Activated CD4-positive, CD25-positive, alpha-beta regulatory T cell treated with anti-CD3 and anti-CD28 coated beads, Interleukin-2, amount 50 U/mL, for 24 hours (primary cell): ENCODE measurements at places on chromosomes 2 and 18.

- no peak for ATAC-seq
Measured at GRCh38 chr2:20603791-20604190, 47.1 kb downstream of the HS1BP3 start.

- ATAC-seq, result no peak
Measured at GRCh38 chr2:127649100-127649611, 3.2 kb downstream of the GPR17 start.

- ATAC-seq, result no peak
Measured at GRCh38 chr18:21762181-21762772, 21.7 kb downstream of the MIB1 start.

GRCh38 chr2:111005307-111005706 is 115.4 kb upstream of the BCL2L11 start:
- ATAC-seq, result no peak

DNA sequence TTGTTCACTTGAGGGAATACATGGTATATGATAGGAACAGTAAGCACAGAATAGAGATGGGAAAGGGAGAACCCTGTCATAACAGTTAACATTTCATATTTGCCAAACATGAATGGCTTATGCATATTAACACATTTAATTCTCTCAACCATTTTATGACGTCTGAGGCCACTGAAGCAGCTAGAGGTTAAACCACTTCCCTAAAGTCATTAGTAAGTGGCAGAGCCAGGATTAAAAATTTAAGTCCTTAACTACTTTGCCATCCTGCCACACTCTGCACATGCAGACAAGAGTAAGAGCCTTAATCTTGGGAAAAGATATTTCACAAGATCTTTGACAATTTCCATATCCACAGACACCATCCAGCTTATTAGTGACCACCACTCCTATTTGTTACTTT is 2.1 kb downstream of the LIPT1 start:
- ATAC-seq, result no peak

DNA sequence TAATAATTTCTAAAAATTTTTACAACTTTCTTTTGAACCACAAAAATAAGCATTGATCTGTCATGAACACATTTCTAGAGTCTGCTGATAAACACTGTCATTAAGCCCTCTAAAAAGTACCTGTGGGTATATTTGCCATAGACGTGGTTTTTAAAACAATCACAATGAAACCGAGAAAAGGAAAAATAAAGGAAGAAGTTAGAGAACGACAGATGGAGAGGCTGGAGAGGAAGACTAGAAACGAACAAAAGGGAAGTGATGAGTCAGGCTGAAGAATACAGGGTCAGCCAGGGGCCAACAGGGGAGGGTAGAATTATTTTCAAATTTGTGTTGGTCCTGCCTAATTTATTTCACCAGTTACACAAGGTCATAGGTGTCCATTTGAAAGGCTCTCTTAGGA is 62.0 kb downstream of the MYL12B start:
- ATAC-seq, result no peak

DNA sequence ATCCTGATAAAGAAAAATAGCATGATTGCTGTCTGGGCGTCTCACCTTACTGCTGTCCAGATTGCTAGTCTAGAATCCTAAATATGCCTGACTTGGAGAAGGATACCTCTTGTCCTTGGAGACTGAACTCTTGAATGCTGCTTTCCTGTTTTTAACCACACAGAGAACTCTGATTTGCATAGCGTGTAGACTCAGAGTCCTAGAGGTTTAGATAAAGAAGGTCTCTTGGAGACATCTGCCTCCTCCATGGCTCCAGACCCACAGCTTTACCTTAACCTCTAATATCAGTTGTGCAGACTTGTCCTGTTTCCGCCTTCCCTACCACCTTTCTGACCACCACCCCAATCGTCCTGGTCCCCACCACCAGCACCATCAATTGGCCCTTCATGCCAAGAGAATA is 292.6 kb upstream of the CYRIA start:
- no peak for ATAC-seq

DNA sequence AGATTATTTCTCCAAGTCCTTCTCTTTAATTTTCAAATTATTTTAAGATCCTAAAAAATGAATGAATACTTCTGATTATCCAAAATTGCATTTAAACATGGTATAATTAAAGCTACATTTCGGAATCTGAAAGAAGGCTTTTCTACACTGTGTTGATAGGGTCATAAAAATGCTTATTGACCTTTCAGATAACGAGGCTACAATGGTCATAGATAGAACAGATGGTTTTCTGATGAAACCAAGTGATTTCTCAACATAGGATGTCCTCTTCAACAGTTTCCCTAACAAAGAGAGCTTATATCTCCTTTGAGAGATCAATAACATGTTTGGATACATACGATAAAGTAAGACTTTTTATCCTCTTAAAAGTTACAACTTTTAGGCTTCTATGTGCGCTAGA is 201.1 kb downstream of the PTH2R start:
- ATAC-seq, result no peak

- no peak for ATAC-seq
Measured at GRCh38 chr2:134097740-134098139, 156.1 kb upstream of the MGAT5 start.

DNA sequence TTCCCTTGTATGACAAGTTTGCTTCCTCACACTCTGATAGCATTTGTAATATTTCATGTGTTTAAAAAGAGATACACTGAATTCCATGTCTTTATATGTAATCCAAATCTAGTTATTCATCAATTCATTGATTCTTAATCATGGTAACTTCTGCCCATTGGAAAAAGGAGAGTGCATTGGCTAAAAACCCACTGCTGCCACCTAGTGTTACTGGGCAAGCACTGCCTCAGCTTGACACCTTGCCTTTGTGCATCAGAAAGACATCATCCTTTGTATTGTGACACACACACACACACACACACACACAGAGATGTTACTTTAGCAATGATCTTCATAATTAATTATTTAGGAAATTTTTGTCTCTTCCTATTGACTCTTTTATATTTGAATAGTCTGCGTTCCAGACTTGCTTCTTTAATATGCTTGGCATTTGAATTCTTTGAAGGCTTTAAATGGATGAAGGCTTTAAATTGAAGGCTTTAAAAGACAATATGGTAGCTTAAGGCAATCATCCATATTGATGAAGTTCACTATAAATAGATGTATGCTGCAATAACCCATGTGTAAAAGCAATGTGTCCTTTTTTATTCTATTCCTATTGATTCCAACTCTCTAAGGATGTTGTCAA is 414.2 kb upstream of the CHST9 start:
- ATAC-seq, result no peak
